ENCODE measurements at places on chromosomes 12 and 14.

DNA sequence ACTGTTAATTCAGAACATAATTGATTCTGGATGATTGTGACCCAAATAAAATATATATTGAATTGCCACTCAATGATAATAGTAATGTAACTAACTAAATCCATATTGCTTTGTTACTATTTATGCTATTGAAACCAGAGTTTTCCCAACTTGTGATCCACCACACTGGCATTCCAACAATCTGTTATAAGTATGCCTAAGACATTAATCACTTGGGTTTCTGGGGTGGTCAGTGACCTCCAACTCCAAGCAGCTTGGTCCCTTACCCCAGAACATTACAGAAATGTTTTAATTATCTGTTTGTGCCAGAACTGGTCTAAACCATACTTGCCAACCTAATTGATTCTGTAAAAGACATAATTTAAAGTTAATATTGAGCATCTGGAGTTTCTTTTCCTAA lies 14.6 kb downstream of the CAPS2 start:
- no peak for DNase-seq

GRCh38 chr12:110010853-110011723 lies 11.9 kb downstream of the ANKRD13A start:
- DNase-seq: no peak

DNA sequence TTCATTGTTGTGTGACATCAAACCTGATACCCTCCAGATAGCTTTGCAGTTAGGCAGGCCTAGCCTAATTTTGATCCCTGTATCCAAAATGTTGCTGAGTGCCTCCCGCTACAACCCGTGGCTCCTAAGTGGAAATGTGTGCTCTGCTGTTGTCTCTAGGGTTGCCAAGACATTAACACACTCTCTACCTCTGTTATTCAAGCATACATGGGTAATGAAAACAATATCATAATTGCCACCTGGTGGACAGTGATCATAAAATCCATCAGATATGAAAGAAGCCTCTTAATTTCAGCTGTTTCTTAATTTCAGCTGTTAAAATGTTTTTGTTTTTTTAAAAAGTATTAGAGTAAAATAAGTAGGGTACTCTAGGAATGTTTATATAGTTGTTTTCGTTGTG lies 93.5 kb downstream of the PLEKHA5 start:
- no peak for DNase-seq

GRCh38 chr14:74491956-74492775 lies 939 bp downstream of the NPC2 start:
- DNase-seq: no peak

- DNase-seq: no peak
Observed at GRCh38 chr12:122820138-122820537, 15.1 kb upstream of the HIP1R start.

DNA sequence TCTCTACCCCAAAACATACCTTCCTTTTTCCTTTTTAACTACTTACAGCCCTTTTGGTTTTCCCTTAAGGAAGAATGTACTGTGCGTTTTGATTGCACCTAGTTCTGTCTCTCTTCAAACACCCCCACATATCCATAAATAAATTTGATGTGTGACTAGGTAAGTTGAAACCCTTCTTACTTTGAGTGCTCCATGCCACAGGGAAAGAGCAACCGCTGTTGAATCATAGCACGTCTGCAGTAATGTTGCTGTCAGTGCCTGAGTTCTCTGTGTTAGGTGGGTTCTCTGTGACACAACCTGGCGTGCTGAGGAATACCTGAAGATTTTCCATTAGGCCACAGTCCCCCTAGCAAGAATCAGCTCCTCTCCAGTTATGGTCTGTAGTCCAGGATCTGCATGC lies 102.1 kb downstream of the FIGNL2 start:
- no peak for DNase-seq

GRCh38 chr12:53352331-53353256 lies 16.4 kb upstream of the SP7 start:
- peak; percentile 38 for DNase-seq

DNA sequence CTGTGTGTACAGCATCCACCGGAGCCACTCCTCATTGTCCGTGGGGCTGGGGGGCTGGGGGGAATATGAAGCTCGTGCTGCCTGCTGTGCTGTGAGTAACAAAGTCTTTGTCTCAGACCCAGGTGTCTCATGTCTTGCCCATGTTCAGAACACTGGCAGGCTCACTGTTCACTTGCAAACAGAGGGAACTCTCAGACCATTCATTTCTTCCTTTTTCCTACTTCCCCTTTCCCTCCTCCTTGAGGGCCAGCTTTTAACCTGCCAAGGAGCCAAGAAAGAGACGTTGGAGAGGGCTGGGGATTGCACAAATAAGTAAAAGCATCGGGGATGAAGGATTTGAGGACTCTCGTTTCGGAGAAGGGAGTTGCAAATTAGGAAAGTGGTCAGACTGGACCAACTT lies 21.6 kb downstream of the GPR132 start:
- DNase-seq: no peak

DNA sequence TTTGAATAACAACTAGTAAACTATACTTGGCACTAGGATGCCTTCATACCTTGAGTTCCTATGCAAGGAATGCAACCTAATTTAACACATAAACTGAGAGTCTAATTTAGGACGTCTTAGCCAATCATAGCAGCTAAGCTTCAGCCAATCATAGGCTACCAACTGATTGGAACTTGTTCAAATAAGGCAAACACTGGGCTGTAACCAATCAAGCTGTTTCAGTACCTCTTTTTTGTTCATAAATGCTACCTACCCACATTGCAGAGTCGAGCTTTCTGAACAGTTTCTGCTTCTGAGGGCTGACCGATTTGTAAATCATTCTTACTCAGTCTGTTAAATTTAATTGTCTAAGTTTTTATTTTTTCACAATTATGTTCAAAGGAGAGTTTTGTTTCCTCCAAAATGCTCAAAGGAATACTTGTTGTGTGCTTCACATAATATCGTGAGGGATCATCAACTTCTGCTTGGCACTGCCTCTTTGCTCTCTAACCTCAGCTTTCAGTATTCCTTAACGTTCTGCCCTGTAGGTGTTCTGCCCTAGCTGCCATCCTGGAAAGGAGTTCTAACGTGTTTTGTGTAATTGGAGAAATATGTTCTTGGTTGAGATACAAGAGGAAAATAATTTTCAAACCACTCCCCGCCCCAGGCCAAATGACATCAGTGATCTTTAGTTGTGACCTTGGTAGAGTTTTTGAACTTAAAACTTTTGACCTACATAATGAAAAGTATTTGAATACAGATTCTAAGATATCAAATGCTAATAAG lies 380.4 kb upstream of the MIS18BP1 start:
- no peak for DNase-seq

GRCh38 chr12:92442782-92443181 lies 260.0 kb upstream of the PLEKHG7 start:
- DNase-seq: no peak

GRCh38 chr12:85057370-85057963 lies 21.3 kb downstream of the LRRIQ1 start:
- peak; percentile 8 for DNase-seq

DNA sequence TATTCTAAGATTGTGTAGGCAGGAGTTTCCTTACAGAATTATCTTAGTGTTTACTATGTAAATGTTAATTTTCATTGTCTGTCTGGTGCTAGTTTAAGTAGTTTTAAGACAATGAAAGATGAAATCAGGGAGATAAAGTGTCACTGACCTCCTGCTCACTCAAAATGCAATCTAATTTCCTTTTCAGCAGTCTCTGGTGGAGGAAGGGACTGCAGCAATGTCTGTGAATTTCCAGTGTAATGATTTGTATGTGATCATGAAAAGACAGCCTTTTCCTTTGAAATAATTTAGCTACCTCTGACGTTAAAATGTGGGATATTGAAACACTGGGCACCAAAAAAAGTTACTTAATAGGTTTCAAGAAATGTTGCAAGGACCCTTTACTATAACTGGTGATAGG lies 779.7 kb upstream of the FLRT2 start:
- DNase-seq: no peak

DNA sequence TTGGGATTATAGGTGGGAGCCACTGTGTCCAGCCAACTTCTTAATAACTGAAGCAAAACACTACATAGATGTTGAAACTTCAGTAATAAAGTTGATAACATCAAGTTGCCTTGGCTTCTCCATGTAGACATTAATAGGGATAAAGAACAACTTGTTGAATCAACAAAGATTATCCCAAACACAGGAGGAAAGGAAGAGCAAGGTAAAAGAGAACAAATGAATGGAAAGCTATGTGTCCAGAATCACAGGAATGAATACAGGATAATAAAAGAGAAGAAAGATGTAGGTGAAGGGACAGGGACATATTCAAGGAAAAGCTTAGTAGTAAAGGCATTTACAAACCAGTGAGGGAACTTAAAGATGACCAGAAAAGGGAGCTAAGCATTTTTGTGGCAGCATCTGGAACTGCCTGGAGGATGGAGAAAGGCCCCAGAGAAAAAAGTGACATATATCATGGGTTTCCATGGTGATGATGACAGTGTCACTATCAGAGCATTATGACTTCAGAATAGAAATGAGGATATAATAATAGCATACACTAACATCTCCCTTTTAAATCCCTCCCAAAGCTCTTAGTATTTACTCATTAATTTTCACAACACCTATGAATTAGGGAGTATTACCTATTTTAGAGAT lies 24.0 kb upstream of the MDM1 start:
- no peak for DNase-seq

DNA sequence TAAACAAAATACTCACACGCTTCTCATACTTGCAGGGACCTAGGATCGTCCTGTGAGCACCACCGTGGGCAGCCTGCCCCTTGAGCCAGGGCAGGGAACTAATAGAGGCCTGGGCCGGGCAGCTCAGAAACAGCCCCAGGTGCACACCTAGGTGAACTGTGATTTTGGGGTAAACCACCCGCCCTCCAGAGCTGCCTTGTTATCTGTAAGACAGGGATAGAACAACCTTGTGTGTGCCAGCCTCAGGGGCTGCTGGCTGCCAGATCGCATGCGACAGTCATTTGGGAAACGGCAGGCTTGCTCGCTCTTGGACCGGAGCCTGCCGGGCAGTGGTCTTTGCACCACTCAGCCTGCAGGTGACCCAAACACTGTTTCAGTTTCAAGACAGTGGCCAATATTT lies 86.8 kb downstream of the ADGRD1 start:
- no peak for DNase-seq

DNA sequence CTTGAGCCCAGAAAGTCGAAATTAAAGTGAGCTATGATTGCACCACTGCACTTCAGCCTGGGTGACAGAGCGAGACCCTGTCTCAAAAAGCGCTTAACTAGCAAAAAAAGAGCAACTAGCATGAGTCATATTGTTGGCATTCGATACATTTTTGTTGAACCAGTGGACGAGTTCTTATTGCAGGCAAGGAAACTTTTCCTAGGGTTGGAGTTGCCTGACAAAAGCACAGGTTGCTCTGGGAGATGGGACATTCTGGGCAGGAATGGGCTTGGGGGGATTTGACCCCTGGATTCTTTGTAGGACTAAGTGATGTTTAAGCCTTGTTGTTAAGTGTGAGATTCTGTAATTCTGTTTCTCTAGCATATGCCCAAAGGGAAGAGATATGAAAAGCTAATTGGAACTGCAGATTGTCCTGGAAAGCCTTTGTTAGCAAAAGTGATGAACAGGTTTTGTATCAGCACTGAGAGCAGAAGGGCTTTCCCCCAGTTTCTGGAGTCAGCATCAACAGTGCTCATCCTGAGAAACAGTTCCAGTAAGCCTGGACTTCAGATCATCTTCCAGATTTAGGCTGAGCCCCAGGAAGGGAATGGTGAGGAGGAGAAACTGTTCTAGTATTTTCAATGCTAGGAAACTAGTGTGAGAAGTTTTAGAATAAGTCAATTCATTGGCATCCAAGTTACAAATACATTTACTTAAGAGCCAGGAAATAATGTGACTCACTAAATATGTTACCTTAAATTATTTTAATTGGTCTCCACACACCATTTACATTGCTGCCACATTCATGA lies 123.1 kb downstream of the SRGAP1 start:
- DNase-seq: no peak

DNA sequence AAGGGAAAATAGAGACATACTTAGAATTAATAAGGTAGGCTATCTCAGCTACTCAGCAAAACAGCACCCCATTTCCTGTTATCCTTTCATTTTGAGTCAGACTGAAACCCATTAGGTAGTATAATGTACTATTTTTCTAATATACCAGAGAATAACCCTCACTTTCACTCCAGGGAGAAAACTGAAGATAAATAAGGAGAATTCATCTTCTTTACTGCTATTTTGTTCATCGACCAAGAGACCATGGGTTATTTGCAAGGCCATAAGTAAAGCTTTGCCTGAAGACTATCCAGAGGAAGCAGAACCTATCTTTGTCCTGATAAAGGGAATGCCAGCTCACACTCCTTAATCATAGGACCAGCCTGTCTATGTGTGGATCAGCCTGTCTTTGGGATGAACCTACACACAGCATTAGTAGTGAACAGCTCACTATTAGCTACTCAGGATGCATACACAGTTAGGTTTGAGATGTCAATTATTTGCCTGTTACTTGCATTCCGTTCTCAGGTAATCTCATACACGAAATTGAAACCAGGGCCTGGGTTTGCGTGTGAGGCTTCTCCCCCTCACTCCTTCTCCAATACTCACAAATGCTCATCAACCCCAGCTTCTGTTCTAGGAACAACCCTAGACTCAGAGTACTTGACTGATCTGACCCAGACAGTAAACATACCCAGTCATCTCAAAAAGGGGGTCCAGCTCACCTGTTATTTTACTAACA lies 124.4 kb downstream of the DAD1 start:
- DNase-seq: no peak

All from C1 segment of cervical spinal cord (tissue), 14 donors.